ENCODE measurements at places on chromosomes 1 and 21.
A peak's percentile ranks its signal among the peaks of the same experiment; 100 is the strongest.

DNA sequence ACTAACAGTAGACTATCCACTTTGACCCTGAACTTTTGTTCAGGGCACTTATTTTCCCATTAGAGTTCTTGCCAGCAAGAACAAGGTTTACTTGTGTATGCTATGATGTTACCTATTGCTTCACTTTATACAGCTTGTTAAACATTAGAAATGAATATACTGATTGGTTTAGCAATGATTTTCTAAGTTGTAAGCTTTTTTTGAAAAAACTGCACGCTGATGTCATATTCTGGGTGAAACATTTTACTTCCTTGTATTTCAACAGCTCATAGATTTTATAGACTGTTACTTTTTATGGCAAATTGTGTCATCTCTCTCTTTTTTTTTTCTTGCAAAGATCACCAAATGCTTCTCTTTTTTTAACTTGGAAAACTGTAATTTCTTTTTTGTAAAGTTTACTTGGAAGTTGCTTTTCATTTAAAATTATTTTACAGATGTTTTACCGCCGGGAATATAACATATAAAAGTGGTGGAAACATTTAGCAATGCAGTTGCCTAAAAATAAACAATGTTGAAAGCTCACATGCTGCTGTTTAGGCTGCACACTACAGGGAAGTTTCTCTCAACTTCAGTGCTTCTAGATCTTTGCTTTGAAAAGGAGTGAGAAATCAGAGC, 215.3 kb upstream of the NFIA start:
- DNase-seq: no peak

DNA sequence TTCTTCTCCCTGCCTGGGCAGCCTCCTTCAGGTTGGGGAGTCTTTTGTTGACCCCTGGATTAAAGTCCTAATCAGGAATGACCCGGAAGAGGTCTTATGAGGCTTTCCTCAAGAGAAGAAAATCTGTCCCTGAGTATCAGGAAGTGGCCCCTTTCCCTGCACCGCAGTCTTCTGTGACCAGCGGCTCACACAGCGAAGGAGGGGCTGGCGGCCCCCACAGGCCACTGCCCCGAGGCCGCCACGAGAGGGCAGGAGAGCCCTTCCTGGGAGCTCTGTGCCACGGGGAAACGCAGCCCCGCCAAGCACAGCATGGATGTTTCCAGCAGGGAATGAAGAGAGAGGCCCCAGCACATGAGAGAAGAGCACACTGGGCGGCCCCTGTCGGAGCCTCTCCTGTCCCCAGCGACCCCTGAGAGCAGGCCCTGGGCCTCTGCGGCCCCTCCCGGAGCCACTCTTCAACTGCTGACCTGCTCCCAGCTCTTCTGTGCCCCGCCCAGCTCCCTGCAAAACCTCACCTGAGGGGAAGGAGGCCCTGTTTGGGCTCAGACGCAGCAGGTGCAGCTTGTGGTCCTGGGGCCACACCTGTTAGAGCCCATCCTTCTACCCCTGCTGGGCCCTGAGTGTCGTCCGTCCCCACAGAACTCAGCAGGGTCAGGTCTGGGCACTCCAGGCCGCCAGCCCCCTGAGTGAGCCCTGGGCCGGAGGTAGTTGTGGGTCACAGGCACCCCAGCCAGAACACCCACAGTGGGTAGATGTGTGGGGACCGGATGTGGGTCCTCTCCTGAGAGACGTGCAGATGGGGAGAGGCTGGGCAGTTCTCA, 4.9 kb upstream of the POFUT2 start:
- DNase-seq: peak; percentile 81

DNA sequence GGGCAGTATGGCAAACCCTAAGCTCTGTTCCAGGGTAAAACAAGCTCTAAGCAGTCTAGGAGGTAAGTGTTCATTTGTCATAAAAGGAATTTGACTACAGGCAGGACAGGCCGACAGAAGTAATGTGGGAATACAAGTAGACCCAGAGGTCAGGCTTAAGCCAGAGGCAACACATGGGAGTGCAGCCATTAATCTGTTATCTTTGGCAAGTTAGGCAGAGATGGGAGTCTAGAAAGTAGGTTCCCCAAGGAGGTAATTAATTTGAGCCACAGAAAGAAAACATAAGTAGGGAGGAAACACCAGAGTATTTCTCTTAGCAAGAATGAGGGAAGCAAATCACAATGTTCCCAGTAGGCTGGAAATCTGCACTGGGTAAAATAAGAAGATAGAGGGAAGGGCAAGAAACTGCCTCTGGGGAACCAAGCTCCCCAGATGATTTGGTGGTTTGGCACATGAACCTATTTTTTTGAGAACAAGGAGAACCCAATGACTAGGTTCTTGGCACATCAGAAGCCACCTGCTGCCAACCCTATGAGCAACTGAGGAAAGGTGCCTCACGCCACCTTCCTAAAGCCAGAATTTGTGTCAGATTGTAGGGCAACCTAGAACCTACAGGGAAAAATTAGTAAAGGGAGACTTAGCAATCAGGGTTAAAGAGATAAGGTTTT, 636.4 kb upstream of the PLXNA2 start:
- no peak for DNase-seq

GRCh38 chr1:33685256-33685655, 178.6 kb upstream of the HMGB4 start:
- DNase-seq: no peak

- no peak for DNase-seq
Measured at GRCh38 chr1:176559474-176559873, 96.5 kb downstream of the PAPPA2 start.

DNA sequence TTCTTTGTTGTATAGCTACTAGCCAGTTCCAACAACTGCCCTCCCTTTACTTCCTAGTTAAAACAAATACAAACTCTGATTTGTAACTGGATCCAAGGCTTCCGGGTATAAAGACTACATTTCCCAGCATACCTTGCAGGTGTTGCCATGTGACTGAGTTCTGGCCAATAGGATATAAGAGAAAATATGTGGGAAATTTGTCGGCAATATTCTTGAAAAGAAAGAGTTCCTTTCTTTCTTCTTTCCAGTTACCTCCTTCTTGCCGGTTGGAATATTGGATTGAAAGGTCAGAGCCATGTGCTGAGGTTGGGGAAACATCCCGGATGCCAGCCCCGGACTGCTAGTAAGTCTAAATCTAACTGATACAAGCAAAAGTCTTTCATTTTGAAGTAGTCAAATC, 23.0 kb upstream of the ZBTB40 start:
- DNase-seq: no peak

DNA sequence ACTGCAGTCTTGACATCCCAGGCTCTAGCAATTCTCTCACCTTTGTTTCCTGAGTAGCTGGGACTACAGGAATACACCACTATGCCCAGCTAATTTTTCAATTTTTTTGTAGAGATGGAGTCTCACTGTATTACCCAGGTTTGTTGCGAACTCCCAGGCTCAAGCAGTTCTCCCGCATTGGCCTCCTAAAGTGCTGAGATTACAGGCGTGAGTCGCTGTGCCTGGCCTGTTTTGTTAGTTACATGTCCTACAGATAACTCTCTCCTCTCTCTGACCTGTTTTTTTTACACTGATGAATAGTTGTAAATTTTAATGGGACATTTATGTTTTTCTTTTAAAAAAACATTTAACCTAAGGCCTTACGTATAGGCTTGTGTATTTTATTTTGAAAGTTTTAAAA, 19.8 kb downstream of the PTBP2 start:
- no peak for DNase-seq

DNA sequence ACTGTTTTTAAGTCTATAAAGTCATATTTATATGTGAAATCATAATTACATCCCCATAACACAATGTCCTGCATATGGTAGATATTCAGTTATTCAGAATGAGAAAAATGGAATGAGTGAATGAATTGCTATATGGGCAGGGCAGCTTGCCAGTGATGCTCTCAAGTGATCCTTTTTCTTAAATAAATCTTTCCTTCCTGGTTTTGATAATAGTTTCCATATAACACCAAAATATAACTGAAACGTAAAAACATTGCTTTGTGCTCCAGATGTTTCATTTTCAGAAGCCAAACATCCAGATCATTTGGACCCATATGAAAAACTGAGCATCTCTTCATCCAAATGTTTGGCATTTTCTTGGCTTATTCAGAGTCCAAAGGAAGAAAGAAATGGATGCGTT, 30.2 kb upstream of the RGS8 start:
- DNase-seq: no peak

DNA sequence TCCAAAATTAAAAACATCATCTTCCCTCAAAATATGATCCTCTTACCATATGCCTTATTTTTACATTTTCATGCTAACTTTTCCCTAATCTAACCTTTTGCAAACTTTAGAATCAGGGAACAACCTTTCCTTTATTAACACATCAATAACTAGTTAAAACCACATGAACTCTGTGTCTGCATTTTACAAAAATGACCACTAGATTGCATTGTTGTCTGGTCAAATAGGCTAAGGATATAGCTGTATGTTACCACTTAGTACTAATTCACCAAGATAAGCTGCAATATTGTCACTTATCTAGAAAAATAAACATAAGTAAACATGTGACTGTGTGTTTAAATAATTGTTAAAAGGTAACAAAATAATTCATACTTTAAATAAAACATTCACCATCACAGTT, 82.3 kb downstream of the DENND1B start:
- DNase-seq: no peak

GRCh38 chr1:221522529-221522940, 219.4 kb downstream of the DUSP10 start:
- DNase-seq: no peak

GRCh38 chr1:40029608-40030007, 10.9 kb upstream of the CAP1 start:
- no peak for DNase-seq

GRCh38 chr1:77220687-77221463, 1.6 kb upstream of the PIGK start:
- DNase-seq: no peak

DNA sequence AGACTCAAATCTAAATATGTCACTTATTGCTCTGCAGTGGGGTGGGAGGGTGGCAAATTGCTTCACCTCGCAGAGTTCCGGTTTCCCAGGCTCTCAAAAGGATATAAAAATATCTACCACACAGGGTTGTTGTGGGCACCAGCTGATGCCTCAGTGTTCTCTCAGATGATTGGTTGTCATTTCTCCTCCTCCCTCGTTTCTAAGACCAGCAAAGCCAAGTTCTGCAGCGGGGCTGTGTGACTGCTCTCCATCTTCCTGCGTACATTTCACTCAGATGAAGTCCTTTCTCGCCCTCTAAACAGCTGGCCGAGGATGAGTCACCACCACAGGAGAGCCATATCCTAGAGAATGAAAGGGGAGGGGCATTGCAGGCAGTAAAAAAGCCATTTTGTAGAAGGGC, 35.0 kb upstream of the VWA5B1 start:
- DNase-seq: peak; percentile 21

- no peak for DNase-seq
Measured at GRCh38 chr1:183003203-183003602, 20.0 kb upstream of the LAMC1 start.

- no peak for DNase-seq
Measured at GRCh38 chr1:90925928-90926869, 95.6 kb downstream of the ZNF644 start.

DNA sequence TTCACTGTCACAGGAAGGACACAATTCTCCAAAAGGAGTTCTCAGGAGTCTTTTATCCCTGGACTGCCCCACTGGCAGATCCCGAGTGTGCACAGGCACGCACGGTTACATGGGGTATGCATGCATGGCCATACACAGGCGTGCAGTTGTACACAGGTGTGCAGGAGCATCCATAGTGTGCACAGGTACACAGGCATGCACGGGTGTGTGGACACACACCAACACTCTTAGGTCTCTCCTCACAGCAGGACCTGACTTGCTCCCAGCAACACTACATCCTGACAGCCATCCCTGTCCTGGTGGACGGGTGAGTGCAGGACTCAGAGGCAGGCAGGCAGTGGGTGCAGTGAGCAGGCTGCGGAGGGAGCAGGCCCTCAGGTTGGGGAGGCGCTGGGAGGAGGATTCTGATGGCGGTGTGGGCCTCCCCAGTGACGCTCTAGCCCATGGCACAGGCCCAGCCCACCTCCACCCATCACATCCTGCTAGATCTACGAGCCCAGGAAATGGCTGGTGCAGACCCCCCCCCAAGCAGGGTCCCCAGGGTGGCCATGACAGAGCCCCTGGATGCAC, 28.4 kb downstream of the SLC19A1 start:
- DNase-seq: no peak

DNA sequence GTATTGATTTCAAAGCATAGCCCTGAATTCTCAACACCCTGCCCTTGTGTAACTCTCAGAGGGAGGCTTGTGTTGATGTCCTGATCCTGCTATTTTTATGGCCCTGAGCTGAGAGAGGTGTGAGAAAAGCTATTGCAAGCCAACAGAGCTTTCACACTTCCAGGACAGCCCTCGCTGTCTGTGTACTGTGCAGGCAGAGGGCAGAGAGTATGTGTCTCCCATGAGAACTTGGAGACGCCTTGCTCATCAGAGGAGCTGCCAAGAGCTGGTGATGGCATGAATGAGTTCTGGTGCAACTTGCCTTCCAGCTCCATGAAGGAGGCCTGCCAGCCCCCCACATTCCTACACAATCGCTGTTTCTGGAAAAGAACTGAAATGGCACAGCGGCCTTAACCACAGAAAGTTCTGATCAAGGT, 144.1 kb upstream of the AJAP1 start:
- no peak for DNase-seq

DNA sequence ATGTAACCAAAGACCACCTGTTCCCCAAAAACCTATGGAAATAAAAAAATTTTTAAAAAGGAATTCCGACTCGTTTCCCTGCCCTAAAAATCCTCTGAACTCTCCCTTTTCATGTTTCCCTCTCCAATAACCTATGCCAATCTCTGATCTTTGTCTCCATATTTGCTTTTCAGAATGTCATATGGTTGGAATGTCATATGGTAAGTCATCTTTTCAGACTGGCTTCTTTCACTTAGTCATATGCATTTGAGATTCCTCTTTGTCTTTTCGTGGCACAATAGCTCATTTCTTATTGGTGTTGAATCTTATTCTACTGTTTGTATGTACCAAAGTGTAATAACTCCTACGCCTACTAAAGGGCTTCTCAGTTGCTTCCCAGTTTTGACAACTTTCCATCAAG, 117.5 kb downstream of the BACH1 start:
- DNase-seq: no peak

DNA sequence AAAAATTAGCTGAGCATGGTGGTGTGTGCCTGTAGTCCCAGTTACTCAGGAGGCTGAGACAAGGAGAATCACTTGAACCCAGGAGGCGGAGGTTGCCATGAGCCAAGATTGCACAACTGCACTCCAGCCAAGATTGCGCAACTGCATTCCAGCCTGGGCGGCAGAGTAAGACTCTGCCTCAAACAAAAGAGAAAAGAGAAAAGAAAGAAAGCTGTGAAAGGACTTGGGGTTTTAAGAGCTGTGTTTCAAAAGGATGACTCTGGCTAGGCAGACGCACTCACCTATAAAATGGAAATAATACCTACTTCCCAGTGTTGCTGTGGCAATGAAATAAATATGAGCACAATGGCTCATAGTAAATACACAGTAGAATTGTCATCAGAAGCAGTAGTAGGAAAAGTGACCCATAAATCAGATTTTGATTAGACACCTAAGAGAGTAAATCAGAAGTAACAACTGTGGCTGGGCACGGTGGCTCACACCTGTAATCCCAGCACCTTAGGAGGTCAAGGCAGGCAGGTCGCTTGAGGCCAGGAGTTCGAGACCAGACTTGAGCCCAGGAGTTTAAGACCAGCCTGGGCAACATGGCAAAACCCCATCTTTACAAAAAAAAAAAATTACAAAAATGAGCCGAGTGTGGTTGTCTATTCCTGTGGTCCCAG, 45.9 kb upstream of the PUM1 start:
- DNase-seq: no peak
